ENCODE measurements at places on chromosomes 6 and 20.

DNA sequence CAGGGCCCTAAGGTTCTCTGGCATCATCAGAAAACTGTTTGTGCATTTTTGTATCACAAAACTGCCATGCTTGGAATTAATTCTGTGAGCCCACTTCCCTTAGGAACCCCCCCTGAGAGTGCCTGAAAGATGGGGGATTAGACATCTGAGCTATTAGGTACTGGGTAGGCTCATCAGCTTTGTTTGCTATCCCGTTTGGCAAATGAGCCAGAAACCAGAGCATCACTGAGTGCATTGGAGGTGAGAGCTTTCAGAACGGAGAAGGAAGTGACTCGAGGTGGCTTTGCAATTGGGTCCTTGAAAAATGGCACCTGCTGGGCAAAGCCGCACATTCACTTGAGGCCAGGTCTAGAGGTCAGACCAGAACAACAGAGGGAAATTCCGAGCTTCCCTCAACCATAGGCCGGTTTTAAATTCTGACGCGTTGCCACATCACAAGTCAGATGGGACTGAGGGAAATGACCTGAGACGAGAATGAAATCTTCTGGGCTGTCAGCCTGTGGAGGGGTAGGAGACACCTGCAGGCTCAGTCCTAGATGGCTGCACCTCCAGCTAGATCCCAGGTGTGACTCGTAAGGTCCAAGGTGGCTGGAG lies 8.4 kb upstream of the GLP1R start:
- no peak for DNase-seq

- no peak for DNase-seq
Measured at GRCh38 chr6:11207199-11207968, 25.1 kb downstream of the NEDD9 start.

DNA sequence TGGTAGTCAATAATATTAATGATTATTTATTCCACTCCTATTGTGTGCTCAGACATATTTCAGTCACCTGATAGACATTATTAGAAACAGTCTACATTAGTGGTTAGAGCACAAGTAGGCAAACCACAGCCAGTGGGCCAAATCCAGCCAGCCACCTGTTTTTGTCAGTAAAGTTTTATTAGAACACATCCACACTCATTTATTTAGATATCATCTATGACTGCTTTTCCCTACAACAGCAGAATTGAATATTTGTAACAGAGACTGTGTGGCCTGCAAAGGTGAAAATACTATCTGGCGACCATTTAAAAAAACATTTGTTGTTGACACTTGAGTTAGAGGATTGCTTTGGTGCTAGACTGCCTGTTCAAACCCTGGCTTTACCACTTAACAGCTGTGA lies 220.0 kb upstream of the ZFP64 start:
- DNase-seq, result no peak

- DNase-seq, result no peak
Measured at GRCh38 chr6:72969666-72970065, 255.6 kb downstream of the KHDC1L start.

DNA sequence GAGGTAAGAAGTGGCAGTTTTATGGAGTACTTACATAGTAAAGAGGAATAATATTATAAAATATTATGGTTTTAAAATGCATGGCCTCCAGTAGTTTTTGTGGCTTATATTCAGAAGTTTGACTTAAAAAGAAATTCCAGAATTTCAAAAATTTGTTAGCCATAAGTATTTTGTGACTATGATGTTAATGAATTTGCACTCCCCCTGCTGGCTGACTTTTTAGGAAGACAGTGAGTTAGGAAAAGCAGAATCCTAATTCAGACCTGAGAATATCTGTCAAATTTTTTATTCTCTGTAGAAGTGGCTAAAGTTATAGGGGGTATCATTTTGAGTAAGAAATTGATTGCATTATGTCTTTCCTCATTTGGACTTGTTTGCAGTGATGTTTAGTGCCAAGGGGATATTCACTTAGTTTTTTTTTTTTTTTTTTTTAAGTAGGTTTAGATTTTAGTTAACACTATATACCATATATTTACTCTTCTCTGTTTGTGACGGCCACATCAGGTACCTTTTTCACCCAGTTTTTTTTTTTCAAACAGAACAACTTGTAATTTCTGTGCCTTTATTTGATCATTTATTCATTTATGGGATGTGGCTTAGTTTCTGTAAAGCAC lies 40.8 kb downstream of the ZFAND3 start:
- no peak for DNase-seq

GRCh38 chr6:119672725-119673124 lies 323.2 kb upstream of the MAN1A1 start:
- no peak for DNase-seq

GRCh38 chr20:36273414-36274180 lies 32.5 kb upstream of the DLGAP4 start:
- no peak for DNase-seq

GRCh38 chr20:16944745-16945144 lies 196.6 kb downstream of the OTOR start:
- no peak for DNase-seq

- no peak for DNase-seq
Measured at GRCh38 chr20:3784216-3784853, 2.2 kb downstream of the CENPB start.

- no peak for DNase-seq
Measured at GRCh38 chr20:22341508-22341907, 242.9 kb downstream of the FOXA2 start.

DNA sequence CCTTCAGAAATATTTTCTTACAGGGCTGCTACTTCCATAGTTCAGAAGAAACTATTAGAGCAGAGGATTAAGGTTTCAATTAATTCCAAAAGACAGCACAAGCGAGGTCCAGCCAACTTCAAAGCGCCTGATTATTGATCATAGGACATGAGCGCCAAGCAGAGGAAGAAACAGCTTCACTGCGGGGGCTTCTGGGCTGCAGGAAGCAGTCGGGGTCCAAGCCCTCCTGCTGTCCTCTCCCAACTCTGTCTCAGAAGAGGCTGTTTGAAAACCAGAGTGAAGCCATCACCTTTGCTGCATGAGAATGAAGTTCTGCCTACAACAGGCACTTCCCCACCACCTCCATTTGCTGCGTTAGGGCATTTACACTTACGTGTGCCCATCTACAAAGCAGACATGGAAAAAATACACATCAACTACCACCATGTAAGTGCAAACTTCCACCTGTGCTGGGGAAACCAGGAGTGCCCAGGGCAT lies 23.9 kb downstream of the SUMO4 start:
- DNase-seq, result no peak

GRCh38 chr6:159062976-159063375 lies 18.2 kb upstream of the TAGAP start:
- DNase-seq, result no peak

GRCh38 chr6:66772800-66773199 lies 1065.8 kb upstream of the EYS start:
- no peak for DNase-seq

- DNase-seq, result no peak
Measured at GRCh38 chr6:25295651-25296050, 16.5 kb downstream of the CARMIL1 start.

GRCh38 chr6:109236115-109237076 lies 141.1 kb downstream of the CEP57L1 start:
- no peak for DNase-seq

GRCh38 chr6:11282245-11282644 lies 49.8 kb upstream of the NEDD9 start:
- no peak for DNase-seq

- DNase-seq, result no peak
Measured at GRCh38 chr20:17878912-17879602, 89.5 kb downstream of the SNX5 start.

GRCh38 chr6:111740506-111740905 lies 132.7 kb downstream of the FYN start:
- DNase-seq, result no peak

DNA sequence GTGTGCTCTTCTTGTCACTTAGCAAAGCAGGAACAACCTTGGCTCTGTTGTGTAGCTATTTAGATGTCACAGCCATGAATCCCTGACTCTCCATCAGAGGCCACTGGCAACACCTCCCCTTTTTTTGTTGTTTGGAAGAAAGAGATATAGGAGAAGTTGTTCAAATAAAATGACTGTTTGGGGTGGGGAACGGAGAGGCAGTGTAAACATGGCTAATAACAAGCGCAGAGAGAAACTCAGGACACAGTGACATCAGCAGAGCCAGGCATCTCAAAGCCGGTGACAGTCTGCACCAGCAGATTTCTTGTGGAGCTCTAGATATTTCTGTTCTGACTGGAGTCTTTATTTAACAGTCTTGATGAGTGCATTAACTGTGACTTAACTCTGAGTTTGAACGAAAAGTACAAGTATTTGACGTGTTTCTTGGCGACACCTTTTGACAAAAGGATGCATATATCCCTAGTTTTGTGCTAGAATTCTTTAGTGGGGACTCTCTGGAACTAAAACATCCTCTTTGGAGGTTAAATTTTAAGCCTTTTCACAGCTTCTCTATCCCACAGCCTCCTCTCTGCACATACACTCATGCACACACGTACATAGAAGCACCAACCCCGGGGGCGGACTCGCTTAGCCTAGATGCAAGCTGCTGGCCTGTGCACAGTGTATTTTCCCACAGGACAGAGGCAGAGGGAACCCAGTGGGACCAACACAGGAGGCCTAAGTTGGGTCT lies 53.8 kb downstream of the ADAT2 start:
- no peak for DNase-seq

GRCh38 chr6:47414423-47415167 lies 63.0 kb upstream of the CD2AP start:
- no peak for DNase-seq

GRCh38 chr6:127539272-127539671 lies 20.1 kb upstream of the MTCL3 start:
- DNase-seq, result no peak

DNA sequence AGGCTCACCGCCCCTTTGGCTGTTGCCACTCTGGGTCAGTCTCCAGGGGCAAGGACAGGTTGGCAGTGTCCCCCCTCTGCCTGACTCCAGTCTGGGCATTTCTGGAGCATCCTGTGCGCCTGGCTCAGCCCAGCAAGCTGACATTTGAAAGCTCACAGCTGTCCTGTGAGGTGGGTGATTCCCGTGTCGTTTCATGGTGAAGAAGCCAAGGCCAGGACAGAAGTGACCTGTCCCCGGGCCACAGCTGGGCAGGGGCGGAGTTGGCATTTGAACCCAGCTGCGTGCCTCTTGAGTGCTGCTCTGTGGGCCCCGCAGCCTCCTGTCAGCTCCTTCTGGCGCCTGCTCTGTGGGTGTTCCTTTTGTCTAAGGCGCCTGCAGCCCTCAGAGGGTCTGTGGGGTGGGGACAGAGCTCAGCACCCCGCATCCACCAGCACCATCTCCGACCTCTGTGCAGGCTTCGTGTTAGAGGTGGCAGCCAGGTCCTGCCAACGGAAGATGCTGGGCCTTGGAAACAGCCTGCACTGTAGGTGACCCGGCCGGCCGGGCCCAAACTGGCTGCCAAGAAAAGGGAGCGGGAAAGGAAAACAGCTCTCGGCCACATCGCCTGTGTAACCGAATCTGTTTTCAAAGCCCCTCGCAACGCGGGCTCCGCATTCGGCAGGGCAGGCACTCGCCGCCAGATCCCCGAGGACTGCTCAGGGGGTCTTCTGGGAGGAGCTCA lies 5.8 kb upstream of the GATA5 start:
- DNase-seq, result no peak

- no peak for DNase-seq
Measured at GRCh38 chr6:105045526-105045925, 88.6 kb downstream of the LIN28B start.

DNA sequence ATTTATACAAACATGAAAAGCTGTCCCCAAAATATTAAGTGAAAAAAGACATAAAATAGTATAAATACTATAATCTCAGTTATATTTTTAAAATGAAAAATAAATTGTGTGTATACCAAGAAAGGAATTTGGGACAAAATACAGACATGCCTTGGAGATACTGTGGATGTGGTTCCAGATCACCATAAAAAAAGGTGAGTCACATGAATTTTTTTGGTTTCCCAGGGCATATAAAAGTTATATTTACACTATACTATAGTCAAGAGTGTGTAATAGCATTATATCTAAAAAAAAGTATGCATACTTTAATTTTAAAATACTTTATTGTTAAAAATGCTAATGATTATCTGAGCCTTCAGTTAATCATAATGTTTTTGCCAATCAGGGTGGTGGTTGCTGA lies 17.4 kb upstream of the SDHAF4 start:
- DNase-seq, result no peak

GRCh38 chr6:38326837-38327236 lies 312.9 kb downstream of the BTBD9 start:
- DNase-seq, result no peak

Data from stimulated activated CD4-positive, alpha-beta T cell treated with anti-CD3 and anti-CD28 coated beads, Interleukin-12 subunit alpha, Interleukin-12 subunit beta, amount 100 ng/mL, for 24 hours (primary cell).